ENCODE measurements at places on chromosomes 6 and 20.

DNA sequence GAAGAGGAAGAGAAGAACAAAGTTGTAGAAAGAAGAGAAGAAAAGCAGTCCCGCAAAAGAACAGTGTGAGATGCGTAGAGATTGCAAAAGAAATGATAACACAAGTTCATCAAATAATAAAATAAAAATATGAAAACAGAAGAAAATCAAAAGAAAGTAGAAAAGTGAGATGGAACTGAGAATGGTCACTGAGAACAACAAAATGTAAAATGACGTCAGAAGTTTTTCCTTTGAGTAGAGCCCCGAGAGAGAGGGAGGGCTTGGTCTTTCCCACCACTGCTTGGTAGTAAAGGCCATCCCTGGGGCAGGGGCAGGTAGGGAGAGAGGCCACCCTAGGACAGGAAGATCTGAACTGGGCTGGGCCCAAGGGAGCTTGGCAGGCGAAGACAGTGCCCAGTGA is 533.7 kb downstream of the QKI start:
- DNase-seq = no peak

- DNase-seq = no peak
These were observed 62.6 kb upstream of the THEMIS start for GRCh38 chr6:127963495-127963894.

DNA sequence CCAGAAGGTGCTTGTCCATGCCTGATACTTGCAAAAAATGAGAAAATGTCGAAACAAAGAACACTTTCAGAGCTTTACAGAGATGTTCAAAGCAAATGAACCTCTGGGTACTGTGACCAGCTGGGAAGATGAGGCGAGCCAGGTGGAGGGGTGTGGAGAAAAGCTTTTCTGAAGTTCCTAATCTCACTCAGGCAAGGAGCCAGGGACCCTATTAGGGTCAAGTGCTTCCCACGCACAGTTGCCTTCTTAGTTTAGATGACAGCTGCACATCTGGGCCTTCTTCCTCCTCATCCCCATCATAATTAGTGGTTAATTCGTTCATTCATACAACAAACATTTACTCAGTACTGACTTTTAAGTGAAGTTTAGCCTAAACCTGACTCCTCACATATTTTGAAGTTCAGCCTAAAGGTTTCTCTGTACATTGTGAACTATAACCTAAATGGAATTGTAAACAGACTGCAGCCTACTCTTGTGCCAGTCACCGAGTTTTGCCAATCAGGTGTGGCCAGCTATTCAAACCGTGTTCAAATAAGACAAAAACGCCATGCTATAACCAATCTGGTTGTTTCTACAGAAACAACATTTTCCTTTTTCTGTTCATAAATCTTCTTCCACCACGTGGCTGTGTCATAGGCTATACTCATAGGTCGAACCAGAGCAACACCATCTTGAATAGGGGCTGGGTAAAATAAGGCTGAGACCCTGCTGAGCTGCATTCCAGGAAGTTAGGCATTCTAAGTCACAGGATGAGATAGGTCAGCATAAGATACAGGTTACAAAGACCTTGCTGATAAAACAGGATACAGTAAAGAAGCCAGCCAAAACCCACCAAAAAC is 19.3 kb upstream of the AHCY start:
- DNase-seq = no peak

DNA sequence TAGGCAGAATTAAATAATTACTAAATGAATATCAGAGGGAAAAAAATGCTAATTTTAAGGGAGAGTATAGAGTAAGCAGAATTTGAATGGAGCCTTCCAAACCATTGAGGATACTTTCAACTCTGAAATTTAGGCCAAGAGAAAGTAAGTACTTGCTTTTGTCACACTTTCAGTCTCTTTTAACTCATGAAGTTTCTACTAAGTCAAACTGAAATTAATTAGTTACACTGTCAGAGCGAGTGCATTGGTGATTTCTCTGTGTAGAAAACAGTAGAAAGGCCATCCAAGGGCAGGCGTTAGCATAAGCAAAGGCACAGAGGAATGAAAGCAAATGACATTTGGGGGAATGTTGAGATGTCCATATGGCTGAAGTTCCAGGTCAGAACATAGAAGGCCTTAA is 92.9 kb downstream of the PLEKHG1 start:
- DNase-seq = no peak

- DNase-seq = no peak
These were observed 356 bp upstream of the IRAK1BP1 start for GRCh38 chr6:78867020-78867369.

- DNase-seq = no peak
These were observed 76.1 kb downstream of the IRF4 start for GRCh38 chr6:467671-468082.

- no peak for DNase-seq
These were observed 9.2 kb downstream of the FOXS1 start for GRCh38 chr20:31835977-31836852.

DNA sequence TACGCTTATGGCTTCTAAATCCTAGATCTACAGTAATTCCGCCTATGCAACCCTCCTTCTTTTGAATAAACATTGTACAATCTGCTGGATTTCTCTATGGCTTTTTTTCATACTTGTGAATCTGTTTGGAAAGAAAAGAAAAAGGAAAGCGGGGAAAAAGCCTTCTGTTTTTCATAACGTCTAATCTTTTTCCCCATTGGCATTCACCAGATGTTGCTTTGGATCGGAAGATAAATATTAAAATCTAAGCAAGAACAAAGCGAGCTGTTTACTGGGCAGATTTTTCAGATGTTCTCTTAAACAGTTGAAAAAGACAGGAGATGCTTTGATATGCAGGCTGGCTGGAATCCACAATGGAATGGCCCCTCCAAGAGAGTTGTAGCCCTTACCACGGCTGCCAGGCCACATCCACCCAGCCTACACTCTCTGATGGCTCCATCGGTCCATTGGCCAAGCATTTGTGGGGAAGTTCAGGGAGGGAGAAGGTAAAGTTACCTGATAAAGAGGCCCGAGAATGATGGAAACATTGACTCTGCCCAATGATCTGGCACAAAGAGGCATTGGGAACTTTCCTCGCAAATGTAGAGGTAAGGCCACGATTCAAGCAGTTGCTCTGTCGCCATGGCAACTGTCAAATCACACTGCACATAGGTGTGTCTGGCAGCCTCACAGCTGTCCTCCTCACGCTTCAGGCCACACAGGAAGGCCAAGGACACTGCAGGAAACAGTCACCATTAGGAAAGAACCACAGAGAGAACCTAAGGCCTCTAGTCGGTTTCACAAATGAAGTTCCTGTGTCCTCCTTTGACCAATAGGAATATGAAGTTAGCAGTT is 70.3 kb downstream of the PKHD1 start:
- DNase-seq = no peak

DNA sequence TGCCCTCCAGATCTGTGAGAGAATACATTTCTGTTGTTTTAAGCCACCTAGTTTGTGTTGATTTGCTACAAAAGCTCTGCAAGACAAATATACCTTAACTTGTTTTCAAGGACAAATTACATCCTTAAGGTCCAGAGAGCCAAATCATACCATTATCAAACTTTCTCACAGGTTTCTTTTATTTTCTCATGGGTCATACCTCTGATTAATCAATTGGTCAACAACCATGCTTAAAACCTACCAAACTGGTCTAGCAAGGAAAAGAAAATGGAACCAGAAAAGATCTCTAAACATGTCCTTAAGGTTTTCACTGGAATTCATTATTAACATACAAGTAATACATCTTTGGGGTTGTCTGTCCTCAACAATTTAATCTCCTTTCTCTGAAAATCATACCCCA is 535.0 kb downstream of the CD83 start:
- DNase-seq = no peak

GRCh38 chr6:168274037-168274952 is 45.3 kb downstream of the DACT2 start:
- DNase-seq = no peak

DNA sequence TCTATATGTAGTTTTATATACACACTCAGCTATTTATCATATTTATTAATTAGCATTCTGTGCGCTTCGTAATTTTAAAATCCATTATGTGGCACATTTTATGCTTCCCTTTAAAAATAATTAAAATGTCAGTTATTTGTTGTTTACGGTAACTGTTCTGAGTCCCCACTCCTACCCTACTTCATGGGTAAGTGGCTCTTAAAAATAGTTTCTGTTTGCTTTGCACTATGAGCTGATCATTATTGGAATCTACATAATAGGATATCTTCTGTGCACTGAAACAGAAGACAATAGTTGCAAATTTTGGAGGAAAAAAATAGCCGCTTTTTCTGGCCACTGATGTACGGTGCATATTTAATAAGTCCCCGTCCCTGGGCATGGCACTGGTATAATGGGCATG is 25.2 kb downstream of the LCA5 start:
- no peak for DNase-seq

DNA sequence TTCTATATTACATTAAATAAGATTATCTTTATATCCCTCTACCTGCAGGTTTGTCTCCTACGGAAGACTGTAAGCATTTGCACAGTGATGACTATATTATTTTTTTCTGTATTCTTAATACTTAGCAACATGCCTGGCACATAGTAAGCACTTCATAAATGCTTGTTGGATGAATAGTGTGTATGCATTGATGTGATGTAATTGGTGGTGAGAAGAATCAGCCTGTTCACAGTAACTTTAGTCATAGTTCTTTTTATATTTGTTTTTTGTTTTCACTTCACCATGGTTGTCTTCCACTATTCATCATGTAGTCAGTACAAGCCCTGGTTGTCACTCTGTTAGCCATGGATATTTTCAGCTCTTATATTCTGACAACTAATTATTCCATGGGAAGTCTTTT is 184.0 kb upstream of the FLRT3 start:
- DNase-seq = no peak

- no peak for DNase-seq
These were observed 60.7 kb downstream of the EZR start for GRCh38 chr6:158758451-158758860.

GRCh38 chr6:28251661-28252008 is 434 bp downstream of the ZKSCAN4 start:
- DNase-seq = no peak

DNA sequence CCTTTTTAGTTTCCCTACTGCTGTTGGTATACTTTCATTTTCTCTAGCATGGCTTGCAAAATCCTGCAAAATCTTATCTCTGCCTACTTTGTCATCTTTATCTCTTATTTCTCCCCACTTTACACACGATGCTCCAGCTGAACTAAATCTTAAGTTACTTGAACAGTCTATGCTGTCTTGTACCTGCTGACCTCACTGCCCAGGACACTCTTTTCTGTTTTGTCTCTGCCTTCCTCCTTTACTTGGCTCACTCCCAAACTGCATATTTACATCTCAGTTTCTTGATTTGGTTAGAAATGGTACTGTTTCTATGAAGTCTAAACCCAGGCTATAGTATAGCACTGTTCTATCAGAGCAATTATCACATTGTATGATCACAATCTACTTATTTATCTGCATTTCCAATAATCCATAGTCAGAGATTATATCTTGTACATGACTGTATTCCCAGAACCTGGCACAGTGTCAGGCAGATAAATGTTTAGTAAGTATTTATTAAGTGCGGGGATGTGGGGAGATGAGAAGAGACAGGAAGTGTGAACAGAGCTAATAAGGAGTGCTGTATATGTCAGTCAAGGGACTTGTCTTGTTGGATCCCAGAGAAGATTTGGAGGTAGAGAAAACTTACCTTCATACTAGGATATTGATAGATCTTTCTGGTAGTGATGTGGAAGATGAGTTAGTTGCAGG is 57.6 kb downstream of the ADGRG6 start:
- DNase-seq = no peak

DNA sequence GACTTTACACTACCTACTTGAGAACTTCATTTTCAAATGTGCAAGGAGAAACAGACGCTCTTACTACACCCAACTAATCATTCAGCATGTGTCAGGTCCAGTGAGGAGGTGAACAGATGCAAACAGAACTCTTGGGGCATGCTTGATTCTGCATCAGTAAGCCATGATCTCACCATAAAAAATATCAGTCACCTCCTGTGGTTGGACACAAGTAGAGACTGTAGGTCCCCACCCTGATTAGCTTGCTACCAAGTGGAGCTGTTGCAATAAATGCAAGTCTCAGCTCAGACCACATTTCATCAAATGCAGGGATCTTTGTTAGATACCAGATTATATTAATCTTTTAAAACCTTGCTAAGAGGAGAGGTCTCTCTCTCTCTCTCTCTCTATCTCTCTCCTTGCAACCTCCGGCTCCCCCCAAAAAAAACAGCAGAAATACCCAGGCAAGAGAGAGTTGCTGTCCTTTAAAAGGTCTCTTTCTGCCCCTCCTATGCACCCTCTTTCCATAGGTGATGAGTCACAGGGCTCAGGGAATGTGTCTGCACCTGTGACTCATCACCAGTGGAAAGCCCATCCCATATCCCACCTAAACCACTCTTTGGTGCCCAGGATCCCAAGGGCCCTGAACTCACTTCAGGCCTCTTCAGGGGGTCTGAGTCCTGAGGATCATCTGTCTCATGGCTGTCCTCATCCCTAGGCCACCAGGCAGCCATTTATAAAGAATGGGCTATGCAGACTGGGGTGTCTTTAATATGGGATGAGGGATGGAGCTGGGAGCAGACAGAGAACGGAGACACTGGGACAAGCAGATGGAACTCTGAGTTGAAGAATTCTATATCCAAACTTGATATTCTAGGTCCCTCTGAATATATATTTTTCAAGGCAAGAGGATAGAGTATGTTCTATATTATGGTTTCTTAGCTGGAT is 154.5 kb downstream of the QRSL1 start:
- no peak for DNase-seq

- no peak for DNase-seq
These were observed 68.4 kb upstream of the NOX3 start for GRCh38 chr6:155523821-155524651.

- no peak for DNase-seq
These were observed 123.4 kb downstream of the FLRT3 start for GRCh38 chr20:14214046-14214445.

DNA sequence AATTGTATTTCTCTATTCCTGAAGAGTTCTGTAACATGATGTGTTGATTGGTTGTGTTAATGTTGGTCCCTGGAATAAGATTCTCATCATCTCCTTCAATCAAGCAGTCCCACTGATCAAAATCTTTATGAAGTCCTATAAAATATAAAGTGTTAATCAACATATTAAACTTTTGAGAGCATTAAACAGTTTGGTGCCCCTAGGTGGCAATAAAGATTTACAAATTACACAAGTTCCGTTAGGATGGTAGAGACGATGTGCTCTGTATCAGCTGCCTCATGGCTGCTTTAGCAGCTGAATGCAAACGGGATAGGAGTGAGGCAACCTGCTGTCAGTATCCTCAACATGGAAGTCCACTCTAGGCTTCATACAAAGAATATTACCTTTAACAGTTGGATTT is 16.9 kb downstream of the TDRD6 start:
- no peak for DNase-seq

All from activated CD4-positive, alpha-beta T cell treated with anti-CD3 and anti-CD28 coated beads for 1 hour (primary cell).